ENCODE measurements at places on chromosomes 6 and 20.

DNA sequence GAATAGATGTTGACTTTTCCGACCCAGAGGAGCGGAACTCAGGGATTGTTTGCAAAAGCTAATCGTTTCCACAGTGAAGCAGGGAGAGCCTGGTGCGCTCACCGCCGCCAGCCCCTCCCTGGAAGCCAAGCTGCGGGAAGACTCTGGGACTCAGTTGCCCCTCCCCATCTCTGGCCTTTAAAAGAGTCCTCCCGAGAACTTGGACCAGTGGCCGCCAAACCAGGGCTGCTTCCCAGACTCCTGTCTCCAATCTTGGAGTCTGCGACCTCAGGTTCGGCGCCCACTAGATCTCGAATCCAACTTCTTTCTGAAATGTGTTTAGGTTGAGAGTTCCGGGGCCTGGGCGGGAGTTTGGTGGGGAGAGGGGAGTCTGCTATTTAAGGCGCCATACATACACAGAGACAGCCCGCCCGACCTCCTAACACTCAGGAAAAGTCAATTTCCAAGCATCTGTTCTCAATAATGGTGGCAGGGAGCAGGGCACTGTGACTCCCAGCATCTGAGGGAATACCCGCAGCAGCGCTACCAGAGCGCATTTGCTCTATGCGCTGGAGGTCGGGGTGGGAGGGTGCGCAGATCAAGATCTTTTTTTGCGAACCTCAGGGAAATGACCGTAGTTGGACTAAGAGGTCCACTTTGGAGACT, 800 bp upstream of the GRIK2 start:
- DNase-seq = no peak

GRCh38 chr6:97138581-97138980, 144.4 kb downstream of the MMS22L start:
- DNase-seq = no peak

GRCh38 chr6:151546941-151547659, 53.3 kb downstream of the CCDC170 start:
- no peak for DNase-seq

DNA sequence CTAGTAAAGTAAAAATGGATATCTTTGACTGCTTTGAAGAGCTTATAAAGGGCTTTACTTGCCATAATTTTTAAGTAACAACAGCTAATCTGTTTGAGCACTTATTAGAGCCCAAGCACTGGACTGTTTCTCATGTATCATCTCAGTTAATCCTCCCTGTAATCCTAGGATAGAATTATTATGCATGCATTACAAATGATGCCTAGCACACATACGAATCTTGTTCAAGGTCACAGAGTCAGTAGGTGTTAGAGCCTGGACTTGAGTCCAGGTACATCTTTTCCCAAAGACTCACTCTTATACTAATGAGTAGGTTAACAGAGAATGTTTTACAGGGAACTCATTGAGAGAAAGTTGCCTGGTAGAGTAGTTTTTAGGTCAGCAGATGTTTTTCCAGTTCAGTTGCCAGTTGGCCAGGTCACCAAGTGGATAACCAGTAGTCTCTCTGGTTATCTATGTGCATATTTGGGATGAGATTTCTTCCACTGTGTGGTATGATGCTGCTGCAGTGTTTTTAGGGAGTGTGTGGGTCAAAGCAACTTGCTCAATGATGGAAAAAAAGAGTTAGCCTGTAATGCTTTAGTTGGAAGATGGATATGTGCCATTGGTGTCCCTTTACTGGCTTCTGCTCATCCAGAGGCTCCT, 32.3 kb upstream of the LAMA4 start:
- DNase-seq = no peak
